Naive thymus-derived CD8-positive, alpha-beta T cell (primary cell): ENCODE measurements at places on chromosomes 6 and 20. TPM values are rescaled to one million over a fixed set of nuclear protein-coding genes. Genes with fewer than 3 reads are reported as not detected.
A peak's percentile ranks its signal among the peaks of the same experiment; 100 is the strongest.

DNA sequence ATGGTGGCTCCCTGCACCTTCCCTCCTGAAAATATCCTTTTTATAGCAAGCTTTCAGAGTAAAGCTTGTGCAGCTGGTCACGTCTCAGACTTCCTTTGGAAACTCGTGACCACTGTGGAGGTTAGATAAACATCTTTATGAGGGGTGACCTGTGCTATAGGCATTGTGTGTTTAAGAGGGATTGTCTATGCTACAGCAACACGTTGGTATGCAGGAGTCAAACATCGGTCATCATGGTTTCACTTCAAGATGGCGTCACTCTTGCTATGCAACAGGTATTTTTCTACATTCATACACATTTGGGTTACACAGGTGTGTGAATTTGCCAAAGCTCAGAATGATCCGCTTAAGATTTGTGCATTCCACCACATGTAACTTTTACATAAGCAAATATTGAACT is 14.6 kb upstream of the BLCAP start:
- no peak for DNase-seq

Gene CDC5L
- 21.7 TPM for total RNA-seq

Gene SNAP25
- not detected for total RNA-seq

DNA sequence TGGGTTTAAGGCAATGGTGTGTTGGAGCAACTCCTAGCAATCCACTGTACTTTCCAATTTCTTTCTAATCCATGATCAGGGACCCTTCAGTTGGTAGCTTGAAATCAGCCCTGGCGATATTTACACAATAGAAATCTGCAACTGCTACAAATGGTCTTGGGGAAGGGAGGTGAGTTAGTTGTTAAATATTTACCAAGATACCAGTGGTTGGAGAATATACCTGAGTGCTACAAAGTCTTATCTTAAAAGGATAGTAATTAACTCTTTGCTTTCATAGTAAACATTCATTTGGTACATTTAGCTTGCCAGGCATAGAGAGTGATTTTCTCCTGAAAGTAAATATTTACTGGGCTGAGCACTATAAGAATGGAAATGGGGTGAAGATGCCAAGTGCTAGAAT is 568.2 kb downstream of the BCKDHB start:
- DNase-seq, result no peak

DNA sequence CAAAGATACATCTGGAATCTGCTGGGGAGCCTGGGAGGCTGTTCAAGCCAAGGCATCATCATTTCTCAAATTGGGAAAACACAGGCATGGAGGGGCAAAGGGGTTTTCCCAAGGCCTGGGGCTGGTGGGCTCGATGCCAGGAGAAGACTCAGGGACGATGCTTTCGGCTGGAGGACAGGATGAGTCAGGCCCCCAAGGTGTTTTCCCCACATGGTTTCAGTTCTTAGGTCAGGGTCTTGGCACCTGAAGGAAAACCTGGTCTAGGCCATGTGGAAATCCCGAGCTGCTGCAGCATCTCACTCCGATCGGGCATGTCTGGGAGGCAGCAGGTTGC is 348.1 kb downstream of the CDC5L start:
- DNase-seq, result no peak

GRCh38 chr6:94372229-94372628 is 952.9 kb upstream of the EPHA7 start:
- DNase-seq, result no peak

DNA sequence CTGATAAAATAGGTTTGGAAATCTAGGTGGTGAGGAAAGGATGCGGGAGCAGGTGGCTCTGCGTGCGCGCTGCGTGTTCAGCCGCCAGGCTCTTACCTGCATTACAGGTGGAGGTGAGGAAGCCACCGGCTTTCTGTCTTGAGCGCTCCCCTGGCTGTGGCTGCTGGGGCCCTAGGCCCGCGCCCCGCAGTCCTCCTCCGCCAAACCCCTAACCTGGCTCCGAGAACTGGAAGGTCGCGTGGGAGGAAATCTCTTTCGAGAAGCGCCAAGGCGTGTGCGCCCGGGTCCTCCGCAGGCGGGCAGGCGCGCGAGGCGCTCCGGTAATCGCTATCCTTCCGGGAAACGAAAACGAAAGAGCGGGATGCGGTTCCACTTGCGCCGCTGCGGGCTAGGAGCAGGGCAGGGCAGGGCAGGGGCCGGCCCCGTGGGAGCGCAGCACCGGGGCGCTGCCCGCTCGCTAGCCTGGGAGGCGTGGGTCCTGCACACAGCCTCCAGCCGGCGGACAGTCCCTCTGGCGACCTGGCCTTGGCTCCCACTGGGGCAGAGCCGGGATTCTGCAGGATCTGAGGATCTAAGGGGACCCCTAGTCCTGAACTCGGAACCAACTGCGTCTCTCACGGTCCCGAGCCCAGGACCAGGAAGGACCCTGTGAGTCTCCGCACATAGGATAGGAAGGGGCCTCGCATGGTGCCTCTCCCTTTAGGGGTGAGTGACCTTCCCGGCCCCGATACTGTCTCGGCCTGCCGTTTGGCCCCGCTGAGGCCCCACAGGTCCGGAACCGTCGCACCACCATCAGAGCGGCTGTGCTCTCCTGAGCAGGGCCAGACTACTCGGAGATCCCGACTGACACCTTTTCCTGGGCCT is at the start of gene ETV7:
ETV7 (minus strand) TSS at position 230 of the 864 bp plus-strand sequence; CDS start at position 102, 128 bp downstream.
- peak; percentile 6 for DNase-seq

Gene RAET1E
- total RNA-seq, result not detected

- DNase-seq, result no peak
Observed at GRCh38 chr20:44643596-44644229, 7.8 kb downstream of the ADA start.

DNA sequence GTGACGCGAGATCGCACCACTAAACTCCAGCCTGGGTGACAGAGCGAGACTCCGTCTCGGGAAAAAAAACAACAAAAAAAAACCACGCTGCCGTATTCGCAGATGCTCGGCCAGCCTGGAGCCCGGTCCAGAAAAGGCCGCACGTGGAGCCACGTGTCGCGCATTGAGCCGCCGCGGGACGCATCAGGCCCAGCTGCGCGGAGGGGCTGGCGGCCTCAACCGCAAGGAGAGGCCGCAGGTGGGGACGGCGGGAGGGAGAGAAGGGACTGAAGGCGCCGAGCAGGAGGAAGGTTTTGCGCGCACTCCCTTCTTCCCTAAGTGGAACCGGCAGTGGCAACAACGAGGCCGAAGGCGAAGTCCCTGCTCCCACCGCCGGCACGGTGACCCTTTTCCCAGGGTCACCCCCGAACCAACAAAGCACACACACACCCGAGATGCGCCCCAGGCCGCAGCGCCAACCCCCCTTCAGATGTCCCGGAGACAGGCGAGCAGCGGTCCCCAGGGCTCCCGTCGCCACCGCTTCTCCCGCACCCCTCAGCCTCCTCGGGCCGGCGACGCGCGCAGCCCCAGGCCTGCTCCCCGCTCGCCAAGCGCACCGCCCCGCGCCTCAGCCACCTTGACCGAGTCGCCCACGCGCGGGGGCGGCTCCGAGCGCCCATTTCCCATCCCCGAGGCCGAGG is 681 bp downstream of the SYCP2 start:
- no peak for DNase-seq

- no peak for DNase-seq
Observed at GRCh38 chr6:167572841-167573271, 248.0 kb downstream of the TTLL2 start.
